Endothelial cell (in vitro differentiated cells): ENCODE measurements at places on chromosomes 12 and 14.
A peak's percentile ranks its signal among the peaks of the same experiment; 100 is the strongest.

- DNase-seq, result no peak
Observed at GRCh38 chr12:100857418-100857817, 62.8 kb downstream of the ANO4 start.

- peak; percentile 91 for DNase-seq
Observed at GRCh38 chr12:131132118-131132892, 178.6 kb downstream of the ADGRD1 start.

- DNase-seq, result no peak
Observed at GRCh38 chr12:11840366-11840765, 190.9 kb downstream of the ETV6 start.

GRCh38 chr12:46456356-46457334, 84.1 kb upstream of the SLC38A2 start:
- DNase-seq, result no peak

GRCh38 chr12:122726080-122726558, 4.5 kb downstream of the HCAR1 start:
- no peak for DNase-seq

DNA sequence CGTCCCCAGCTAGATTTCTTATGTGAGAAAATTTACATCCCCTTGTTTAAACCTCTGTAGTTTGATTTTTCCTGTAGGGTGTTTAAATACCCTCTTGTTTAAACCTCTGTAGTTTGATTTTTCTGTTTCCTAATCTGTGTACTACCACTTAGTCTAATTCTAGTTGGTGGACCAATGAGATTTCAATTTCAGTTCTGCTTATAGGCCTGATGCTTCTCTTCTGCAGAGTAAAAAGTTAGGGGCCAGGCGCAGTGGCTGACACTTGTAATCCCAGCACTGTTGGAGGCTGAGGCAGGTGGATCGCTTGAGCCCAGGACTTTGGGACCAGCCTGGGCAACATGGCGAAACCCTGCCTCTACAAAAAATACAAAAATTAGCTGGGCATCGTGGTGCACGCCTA, 11.5 kb downstream of the UBC start:
- DNase-seq, result no peak

GRCh38 chr12:44930972-44931600, 55.0 kb upstream of the NELL2 start:
- DNase-seq, result no peak

DNA sequence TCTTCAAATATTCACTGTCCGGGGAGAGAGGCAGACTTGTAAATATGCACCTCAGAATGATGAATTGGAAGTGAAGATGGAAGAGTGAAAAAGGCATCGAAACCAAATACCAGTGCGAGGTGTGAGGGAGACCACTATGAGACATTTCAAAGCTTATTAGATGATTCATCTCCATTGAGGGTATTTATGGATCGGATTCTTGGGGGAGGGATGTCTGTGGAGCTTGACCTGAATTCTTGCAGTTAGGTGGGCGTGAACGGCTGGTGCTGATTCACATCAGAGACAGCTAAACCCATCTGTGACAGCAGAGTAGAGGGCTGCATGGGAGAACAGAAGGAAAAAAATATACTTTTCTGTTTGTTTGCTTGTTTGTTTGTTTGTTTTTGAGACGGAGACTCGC, 677.2 kb downstream of the AACS start:
- no peak for DNase-seq

GRCh38 chr12:97024393-97024792, 117.3 kb downstream of the NEDD1 start:
- DNase-seq, result no peak

DNA sequence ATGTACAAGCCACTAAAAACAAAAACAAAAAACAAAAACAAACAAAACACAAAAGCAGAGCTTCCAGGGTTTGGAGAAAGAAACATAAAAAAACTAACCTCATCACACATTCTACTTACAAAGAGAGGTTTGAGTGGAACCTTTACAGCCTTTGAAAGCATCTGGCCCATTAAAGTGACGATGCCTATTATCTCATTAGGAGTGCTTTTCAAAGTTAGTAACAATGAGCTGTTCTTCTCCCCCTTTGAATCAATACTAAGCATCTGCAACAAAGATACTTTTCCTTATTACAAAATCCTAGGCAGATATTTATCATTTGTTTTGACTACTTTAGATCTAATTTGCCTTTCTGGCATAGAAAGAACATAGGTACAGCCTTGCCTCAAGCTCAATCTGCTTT, 217.3 kb downstream of the PPM1H start:
- no peak for DNase-seq

- no peak for DNase-seq
Observed at GRCh38 chr12:112979041-112979680, 842 bp downstream of the OAS2 start.

- no peak for DNase-seq
Observed at GRCh38 chr12:65152596-65152995, 16.8 kb upstream of the LEMD3 start.

GRCh38 chr14:77189479-77189878, 7.9 kb downstream of the TMEM63C start:
- DNase-seq, result no peak

DNA sequence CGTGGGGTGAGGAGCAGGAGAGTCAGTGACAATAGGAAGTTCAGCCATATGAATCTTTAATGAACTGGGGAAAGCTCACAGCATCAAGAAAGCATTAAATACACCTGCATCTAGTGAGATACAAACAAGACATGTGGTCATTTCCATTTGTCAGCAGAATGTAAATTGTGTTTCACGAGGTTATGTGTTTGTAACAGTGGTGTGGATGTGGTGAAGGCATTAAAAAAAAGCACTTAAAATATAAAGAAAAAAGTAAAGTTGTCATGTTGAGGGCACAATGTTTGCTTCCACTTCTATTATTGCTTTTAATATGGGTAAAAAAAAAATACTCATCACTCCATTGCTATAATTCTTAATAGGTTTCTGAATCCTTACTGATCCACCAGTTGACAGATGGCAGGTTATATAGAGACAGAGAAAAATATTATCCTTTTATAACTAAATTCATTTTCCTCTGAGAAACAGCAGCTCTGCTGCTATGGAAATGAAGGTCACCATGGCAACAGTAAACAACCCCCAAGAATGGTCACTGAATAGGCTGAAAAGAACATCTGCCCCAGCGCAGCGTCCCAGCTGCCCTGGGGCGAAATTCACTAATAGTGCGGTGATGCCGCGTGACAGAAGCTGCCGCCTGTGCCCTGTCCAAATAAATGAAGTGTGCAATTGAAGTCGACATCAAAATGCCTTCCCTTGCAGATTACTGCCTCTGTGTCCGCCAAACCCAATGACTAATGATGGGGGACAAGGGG, 226.1 kb downstream of the FOXN3 start:
- DNase-seq, result no peak
